ENCODE measurements at places on chromosomes 12 and 14.

DNA sequence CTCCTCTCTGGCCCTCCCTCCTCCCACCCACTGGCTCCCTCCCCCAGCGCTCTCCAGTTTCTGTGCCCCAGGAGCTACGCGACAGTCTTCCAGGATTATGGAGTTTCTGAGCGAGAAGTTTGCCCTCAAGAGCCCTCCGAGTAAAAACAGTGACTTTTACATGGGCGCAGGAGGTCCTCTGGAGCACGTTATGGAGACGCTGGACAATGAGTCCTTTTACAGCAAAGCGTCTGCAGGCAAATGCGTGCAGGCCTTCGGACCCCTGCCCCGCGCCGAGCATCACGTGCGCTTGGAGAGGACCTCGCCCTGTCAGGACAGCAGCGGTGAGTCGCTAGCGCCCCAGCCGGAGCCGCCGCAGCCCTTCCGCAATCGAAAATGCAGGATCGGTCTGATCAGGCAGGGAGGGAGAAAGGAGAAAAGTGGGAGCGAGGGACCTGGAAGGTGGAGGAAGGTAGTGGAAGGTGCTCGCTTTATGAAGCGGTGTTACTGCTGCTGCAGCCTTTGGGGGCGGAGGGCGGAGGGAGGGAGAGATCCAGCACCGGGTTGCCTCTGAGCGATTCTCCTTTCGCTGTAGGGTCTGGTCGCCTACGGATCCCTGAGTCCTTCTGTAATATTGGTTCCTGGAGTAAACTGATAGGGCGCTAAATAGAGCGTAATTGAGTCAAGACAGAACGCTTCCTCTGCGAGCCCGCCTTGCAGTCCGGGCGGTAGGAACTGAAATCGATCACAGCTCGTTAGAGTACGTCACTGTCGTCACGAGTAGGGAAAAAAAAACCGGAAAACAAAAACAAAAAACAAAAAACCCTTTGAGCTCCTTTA is at the start of gene ALX1:
Gene ALX1 (plus strand): TSS at position 56 of the 819 bp plus-strand sequence. CDS start 42 bp downstream, at position 98.
- DNase-seq: no peak

DNA sequence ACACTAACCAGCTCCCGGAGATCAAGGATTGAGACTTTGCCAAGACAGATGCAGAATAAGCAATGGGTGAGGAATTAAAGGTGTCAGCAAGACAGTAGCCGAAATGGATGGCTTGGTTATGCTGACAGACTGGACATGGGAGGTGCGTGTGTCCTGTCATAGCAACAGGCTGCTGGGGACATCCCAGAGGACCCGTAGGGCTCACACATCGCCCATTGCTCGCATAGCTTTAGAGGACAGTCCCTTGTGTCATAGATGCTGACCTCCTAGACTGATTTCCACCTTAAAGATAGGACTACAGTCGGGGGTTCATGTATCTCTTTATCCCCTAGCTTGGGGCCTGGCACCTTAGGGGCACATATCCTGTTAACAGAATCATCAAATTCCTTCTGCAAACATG is 324.5 kb downstream of the MED13L start:
- no peak for DNase-seq

- no peak for DNase-seq
These were observed 11.6 kb downstream of the IFT81 start for GRCh38 chr12:110135806-110136205.

- DNase-seq: no peak
These were observed 53.3 kb downstream of the PITPNM2 start for GRCh38 chr12:123097561-123098084.

DNA sequence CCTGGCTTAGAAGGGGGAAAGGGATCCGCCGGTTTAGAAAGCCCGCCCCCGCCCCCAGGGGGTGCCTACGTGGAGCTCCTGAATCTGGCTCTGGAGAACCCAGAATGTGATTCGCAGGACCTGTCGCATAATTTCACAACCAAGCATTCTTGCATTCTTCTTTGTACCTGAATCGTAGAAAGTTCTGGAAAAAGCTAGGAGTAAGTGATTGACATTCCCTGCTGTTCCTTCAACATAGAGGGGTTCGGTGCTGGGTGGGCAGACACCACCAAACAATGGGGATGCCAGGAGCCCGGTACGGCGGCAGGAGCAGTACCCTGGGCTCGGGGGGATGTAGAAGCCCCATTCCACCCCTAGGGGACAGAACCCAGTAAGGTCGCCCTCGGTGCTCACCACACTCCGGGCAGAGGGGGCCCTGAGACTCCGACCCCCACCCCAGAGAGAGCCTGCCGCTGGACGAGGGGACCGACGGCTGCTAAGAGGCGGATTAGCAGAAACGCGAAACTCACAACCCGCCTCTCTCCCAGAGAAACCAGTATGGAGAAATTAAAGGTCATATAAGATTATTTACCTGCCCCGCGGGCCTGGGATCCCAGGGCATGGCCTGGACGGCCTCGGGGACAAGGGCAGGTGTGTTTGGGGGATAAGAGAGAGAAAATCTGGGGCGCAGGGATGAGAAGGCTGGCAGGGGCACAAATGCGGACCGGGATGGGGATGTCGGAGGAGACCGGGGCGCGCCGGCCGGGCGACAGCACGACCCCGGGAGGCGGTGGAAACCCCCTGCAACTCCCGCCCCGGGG is 520 bp downstream of the CSRP2 start:
- no peak for DNase-seq

Measured in COR-L47 (cell line).